ENCODE measurements at places on chromosomes 12 and 14. TPM values are rescaled to one million over a fixed set of nuclear protein-coding genes. Genes with fewer than 3 reads are reported as not detected.

REM2 gene
- polyA plus RNA-seq: 12.9 TPM

GRCh38 chr14:32820682-32821081 is 118.0 kb upstream of the NPAS3 start:
- H3K4me3 ChIP-seq: no peak overlapping the region
- no peak overlapping the region for H3K27ac ChIP-seq
- no peak for DNase-seq
- H3K27me3 ChIP-seq: no peaks in the 10 kb centered on the region
- H3K4me1 ChIP-seq: no peaks in the 10 kb centered on the region

DNA sequence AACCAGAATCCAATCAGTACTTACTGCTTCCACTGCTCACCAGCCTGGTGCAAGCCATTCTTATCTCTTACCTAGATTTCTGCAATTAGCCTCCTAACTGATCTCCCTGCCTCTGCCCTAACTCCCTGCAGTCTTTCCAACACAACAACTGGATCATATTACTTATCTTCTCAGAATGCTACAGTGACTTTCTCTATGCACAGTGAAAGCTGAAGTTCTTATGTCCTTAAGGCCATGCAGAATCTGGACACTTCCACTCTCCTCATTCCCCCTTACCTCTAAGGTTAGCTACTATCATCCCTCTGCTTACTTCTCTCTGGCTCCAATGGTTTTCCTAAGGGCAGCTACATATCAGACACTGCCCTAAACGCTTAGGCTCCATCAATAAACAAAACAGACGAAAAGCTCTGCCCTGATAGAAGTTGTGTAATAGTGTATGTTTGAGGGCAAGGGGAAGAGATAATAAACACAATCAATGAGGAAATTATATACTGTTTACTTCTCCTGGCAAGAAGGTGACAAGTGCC is 4.0 kb downstream of the KTN1 start:
- DNase-seq: no peak
- H3K4me1 ChIP-seq: peaks cover 42% of the 10 kb centered on the region
- no peaks in the 10 kb centered on the region for H3K36me3 ChIP-seq
- H3K4me3 ChIP-seq: no peak overlapping the region
- H3K27me3 ChIP-seq: no peaks in the 10 kb centered on the region
- no peak overlapping the region for H3K27ac ChIP-seq

GUCY2C gene
- 0.04 TPM for polyA plus RNA-seq

- H3K36me3 ChIP-seq: no peaks in the 10 kb centered on the region
- H3K4me1 ChIP-seq: peaks cover 15% of the 10 kb centered on the region
Observed at GRCh38 chr12:2051700-2052621, 826 bp upstream of the CACNA1C start.

GRCh38 chr14:60323199-60323896 is 74.3 kb downstream of the PPM1A start:
- H3K4me1 ChIP-seq: peaks cover 10% of the 10 kb centered on the region
- no peak overlapping the region for H3K27ac ChIP-seq
- H3K4me3 ChIP-seq: no peak overlapping the region
- no peaks in the 10 kb centered on the region for H3K36me3 ChIP-seq

ENDOU gene
- polyA plus RNA-seq: 0.03 TPM

PAX9 gene
- not detected for polyA plus RNA-seq

GRCh38 chr12:114888928-114889584 is 205.1 kb upstream of the TBX3 start:
- no peaks in the 10 kb centered on the region for H3K36me3 ChIP-seq
- no peaks in the 10 kb centered on the region for H3K27me3 ChIP-seq
- H3K4me1 ChIP-seq: no peaks in the 10 kb centered on the region

PRKD1 gene
- 0.61 TPM for polyA plus RNA-seq

TAS2R13 gene
- polyA plus RNA-seq: not detected

DNA sequence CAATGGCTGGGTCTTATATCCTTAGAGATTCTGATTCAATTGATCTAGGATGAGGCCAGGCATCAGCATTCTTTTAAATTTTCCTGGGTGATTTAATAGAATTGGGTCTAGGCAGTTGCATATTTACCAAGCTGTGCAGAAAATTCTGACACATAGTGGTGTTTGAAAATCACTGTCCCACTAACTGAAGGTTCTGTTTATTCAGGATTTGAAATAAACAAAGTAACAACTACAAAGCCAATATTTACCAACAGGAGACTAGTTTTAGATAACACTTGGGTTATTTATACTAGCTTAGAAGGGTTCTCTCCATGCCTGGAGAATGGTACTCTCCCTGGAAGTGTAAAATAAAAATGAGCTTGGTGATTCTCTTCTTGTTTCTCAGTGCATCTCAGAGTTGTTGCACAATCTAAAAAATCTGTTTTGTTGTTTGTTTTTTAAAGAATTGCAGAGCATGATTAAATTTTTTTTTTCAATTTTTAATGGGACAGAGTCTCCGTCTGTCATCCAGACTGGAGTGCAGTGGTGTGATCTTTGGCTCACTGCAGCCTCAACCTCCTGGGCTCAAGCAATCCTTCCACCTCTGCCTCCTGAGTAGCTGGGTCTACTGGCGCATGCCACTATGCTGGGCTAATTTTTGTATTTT is 16.9 kb downstream of the BEST3 start:
- no peak overlapping the region for H3K27ac ChIP-seq
- no peaks in the 10 kb centered on the region for H3K4me1 ChIP-seq
- no peak for DNase-seq
- H3K36me3 ChIP-seq: no peaks in the 10 kb centered on the region
- no peaks in the 10 kb centered on the region for H3K27me3 ChIP-seq
- H3K4me3 ChIP-seq: no peak overlapping the region
